ENCODE measurements at places on chromosomes 4 and X.

- DNase-seq: no peak
Observed at GRCh38 chr4:83009529-83009928, 1.1 kb downstream of the LIN54 start.

- no peak for DNase-seq
Observed at GRCh38 chrX:40513012-40513411, 67.8 kb upstream of the ATP6AP2 start.

DNA sequence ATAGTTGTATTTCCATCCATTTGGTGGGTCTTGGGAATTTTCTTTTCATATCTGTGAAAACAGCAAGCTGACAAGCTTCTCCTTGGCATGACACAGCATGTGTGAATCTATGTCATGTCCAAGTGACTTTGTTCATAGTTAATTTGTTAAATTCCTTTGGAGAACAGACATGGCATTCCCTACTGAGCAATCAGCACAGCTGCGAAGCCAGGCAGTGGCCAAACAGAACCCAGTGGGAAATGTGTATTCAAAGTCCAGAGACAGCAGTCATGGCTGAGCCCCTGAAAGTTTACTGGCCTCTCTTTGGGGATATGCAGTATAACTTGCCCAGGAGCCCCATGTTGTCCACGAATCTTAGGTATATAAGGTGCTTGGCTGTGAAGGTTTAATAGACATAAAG lies 474.7 kb downstream of the NKX6-1 start:
- DNase-seq: no peak

DNA sequence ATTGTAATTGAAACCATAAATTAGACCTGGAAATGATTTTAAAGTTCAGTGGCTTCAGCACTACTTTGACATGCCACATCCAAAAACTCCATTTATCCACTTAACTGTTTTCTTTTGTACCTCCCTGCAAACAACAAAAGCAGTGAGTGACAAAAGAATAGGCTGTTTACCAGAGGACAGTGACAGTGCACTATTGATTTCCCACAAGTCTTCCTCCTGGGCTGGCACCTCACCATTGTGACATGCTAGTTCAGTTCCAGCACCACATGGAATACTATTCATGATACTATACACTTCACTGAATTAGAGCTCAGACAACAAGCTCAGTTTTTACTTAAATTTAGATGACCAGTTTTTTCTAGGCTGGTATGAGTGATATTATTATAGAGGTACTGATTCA lies 29.3 kb downstream of the MOSPD2 start:
- DNase-seq: no peak

DNA sequence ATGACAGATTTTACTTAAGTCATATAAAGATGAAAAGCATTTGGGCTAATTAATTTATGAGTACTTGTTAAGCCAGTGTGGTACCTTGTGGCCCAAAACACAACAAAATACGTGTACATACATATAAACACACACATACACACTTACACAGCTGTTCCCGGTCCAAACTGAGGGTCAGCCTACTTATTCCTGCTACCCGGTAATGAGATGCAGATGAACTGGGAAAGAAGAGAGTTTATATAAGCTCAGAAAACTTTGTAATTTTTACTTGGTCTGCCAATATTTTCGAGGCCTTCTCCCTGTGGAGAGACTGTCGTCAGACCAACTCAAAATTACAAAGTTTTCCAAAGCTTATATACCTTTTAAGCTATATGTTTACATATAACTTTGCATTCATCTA lies 25.8 kb upstream of the PBDC1 start:
- no peak for DNase-seq

DNA sequence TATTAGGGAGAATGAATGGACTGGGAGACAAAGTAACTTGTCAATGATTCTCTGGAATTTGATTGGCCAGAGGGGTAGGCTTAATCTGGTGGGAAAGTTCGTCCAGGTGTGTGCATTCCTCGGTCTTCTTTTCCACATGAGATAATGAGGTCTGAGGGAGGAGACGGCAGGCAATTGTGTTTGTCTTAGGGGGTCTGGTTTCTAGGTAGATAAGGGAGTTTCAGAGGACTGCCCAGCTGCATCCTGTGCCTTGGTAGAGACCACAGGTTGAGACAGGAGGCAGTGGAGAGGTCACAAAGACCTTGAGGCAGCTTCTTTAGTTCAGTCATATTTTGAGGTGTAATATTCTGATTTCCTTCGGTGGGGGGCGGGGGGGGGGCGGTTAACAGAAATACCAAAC lies 4.3 kb downstream of the MGST2 start:
- DNase-seq: no peak

GRCh38 chr4:15232366-15233263 lies 195.2 kb upstream of the C1QTNF7 start:
- peak; percentile 6 for DNase-seq

DNA sequence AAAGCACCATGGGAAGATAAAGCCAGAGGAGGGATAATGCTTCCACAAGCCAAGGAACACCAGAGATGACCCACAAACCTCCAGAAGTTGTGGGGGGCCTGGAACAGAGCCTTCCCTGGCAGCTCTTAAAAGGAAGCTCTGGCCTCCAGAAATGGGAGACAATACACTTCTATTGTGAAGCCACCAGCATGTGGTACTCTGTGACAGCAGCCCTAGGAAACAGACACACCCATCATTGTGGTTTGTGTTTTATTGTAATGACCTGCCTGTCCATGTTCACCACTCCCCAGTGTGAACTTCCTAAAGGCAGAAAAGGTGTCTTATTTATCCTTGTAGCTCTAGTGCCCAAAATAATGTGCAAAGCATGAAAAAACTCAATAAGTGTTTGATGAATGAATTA lies 264.1 kb upstream of the GATB start:
- DNase-seq: no peak
